ENCODE measurements at places on chromosomes 6 and 20. TPM values are rescaled to one million over a fixed set of nuclear protein-coding genes. Genes with fewer than 3 reads are reported as not detected.

PBX2 gene
- 61.6 TPM for total RNA-seq

TAAR8 gene
- not detected for total RNA-seq

ATRN gene
- total RNA-seq: 9.0 TPM

CDSN gene
- total RNA-seq: not detected

C2 gene
- 0.61 TPM for total RNA-seq

OR14J1 gene
- total RNA-seq: not detected

DNA sequence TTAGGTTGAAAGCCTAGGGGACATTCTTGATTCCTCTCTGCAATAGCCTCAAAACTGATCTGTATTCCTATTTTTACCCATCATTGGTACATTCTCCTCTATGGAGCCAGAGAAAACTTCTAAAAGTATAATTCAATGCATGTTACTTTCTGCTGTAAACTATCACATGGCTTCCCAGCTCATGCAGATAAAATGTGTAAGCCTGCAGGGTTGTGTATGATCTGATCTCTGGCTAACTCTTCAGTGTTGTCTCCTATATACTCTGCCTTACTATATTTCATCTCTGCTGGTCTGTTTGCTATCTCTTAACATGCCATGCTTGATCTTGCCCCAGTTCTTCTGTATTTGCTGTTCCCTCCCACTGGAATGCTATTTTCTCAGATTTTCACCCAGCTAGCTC lies 323.3 kb upstream of the RSPO3 start:
- DNase-seq: no peak

- no peak for DNase-seq
Measured at GRCh38 chr20:62820962-62821725, 4.3 kb downstream of the COL9A3 start.

DNA sequence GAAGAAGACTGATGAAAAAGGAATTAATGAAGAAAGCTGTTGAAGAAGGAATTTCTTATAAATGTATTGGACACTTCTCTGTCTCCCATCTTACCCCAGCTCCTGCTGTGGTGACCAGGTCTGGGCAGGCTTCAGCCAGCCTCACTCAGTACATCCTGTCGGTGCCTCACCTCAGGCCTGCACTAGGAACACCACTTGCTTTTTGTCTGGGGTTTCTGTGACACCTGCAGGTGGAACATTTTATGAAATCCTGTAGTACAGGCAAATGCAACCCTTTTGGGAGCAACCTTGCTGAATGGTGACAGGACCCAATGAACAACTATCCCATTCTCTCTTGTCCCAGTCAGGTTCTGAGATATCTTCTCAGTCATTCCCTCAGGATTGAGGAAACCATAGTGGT lies 129.7 kb downstream of the PRDM13 start:
- DNase-seq: no peak

DNA sequence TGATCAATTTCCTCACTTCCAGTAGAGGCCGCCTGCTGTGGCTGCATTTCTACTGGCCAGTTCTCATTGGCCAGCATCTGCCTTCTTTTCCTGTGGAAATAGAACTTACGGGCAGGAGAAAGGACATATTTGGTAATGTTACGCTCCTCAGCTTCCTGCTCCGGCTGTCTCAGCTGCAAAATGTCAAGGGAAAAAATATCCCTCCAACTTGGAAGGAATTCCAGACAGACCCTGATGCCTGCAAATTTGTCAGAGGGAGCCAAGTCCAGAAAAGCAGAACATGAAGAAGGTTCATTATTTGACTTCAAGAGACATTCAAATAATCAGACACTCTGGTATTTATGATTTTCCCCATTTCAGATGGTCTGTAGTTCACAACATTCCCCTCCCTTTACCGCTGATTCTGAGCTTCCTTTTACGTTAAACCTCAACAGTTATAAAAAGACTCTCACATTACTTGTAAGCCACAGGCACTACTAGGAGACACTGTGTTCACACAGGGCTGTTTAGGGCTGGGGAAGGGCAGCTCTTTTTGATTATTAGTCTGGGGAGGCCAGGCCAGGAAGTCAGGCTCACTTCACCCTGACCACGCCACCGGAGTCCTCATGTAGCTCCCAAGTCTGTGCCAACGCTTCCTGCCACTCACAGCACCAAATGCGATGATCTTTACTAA lies 179.6 kb upstream of the CCN2 start:
- DNase-seq: no peak

DNA sequence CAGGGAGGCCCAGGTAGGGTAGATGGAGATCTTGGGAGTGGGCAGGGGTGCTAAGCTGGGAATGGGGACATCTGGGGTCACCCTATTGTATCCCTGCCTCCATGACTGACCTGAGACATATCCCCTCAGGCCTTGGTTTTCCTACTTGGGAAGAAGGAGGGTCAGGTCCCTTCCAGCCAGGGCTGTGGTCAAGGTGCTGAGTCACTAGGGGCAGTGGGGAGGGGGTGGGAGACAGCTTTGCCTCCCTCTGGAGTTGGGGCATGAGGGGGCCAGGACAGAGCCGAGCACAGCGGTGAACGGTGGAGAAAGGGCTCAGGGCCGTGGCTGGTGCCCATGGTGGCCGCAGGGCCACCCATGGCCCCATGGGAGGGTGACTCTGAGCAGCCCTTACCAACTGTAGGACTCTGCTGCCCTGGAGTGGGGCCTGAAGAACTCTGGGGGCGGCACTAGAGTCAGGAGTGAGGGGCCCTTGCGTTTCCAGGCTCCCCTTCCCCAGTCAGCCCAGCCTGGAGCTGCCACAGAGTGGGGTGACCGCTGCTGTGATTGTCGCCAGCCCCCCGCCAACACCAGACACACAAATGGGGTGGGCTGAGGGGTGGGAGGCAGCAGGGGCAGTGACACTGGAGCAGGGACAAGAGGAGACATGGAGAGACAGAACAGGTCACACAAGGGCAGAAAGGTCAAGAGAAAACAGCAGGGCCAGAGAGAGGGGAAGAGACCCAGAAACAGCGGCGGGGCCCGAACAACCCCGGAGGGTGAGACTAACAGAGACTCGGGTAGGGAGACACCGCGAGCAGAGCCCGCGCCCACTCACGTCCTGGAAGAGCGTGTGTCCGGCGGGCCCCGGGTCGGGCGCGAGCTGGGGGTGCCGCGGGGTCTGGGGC lies 576 bp downstream of the NECAB3 start:
- no peak for DNase-seq

GRCh38 chr20:13180986-13181889 lies 39.8 kb upstream of the ISM1 start:
- no peak for DNase-seq

DNA sequence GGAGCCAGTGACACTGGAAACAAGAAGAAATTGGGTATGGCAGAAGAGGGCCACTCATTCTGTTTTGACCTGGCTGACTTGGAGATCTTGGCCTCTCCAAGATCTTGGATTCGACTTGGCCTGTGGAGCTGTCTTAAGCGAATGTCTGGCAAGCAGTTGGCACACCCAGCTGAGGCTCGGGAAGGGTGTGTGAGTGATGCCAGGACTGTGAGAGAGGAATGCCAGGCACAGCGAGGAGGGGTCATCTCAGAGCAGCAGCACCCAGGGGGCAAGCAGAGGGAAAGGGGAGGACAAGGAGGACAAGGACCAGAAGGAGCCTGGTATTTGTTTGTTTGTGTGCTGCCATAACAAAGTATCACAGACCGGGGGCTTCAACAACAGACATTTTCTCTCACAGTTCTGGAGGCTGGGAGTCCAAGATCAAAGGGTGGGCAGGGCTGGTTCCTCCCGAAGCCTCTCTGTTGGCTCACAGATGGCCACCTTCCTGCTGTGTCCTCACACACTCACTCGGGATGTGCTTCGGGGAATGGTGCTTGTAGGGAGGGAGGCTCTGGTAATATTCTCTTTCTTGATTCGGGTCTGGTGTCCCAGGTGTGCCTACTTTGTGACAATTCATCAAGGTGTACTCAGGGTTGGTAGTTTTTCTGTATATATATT lies 33.0 kb downstream of the RPP40 start:
- DNase-seq: peak; percentile 9

DNA sequence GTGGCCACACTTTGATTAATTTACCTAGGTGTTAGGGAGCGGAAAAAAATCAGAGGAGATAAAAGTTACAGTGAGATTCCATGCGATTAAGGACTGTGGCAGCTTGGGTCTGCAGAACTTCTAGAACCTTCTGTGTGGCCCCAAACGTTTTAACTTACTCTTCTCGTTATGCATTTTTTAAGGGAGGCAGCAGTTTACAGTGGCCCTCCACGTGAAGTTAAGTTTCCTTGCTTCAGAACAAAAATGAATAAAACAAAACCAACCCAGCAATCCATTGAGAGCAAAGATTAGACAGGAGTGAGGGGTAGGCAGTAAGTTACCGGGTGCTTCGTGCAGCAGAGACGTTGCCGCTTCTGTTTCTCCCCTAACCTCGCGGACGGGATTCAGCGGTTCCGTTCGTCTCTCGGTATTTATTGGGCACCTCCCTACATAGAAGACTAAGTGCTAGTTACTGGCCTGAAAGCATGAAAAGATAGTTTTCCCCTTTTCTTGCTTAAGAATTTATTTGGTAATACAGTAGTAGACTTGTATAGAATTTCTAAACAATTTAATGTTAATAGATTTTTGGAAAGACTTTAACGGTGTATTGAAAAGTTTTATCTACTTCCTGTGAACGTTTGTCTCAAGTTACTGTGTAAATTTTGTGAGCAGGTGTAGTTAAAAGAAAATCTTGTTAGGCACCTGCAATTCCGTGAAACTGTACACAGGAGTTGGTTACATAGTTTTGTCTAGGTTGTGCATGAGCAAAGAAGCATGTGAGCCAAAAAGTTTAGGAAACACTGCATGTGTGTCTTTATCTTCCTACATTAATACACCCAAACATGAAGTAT lies 1.1 kb downstream of the BAG2 start:
- peak; percentile 66 for DNase-seq

GRCh38 chr20:32908334-32909292 lies 49.9 kb downstream of the EFCAB8 start:
- DNase-seq: no peak

- no peak for DNase-seq
Measured at GRCh38 chr20:31851240-31851955, 6.0 kb upstream of the FOXS1 start.

Data from activated CD8-positive, alpha-beta memory T cell treated with anti-CD3 and anti-CD28 coated beads, Interleukin-2, amount 10 ng/mL, durations not matched to agents 7 days and 5 days (primary cell).